Regular cardiac myocyte (primary cell): ENCODE measurements at places on chromosomes 13 and 19. TPM values are rescaled to one million over a fixed set of nuclear protein-coding genes. Genes with fewer than 3 reads are reported as not detected.

CGB8 gene
- not detected in 2 replicates for total RNA-seq

OVOL3 gene
- total RNA-seq: not detected in 2 replicates

GTF2F2 gene
- 23.4 and 25.1 TPM in 2 replicates for total RNA-seq

LYPD5 gene
- 0.19 and 2.8 TPM in 2 replicates for total RNA-seq

TEX29 gene
- 0.38 TPM in 1 of 2 replicates, not detected in the other for total RNA-seq

TNFSF13B gene
- 2.3 and 6.2 TPM in 2 replicates for total RNA-seq

DYRK1B gene
- total RNA-seq: 5.0 and 8.2 TPM in 2 replicates

ARRDC5 gene
- total RNA-seq: under 0.01 TPM in 1 of 2 replicates, not detected in the other

NCR1 gene
- total RNA-seq: not detected in 2 replicates

PDE4C gene
- 4.2 and 28.8 TPM in 2 replicates for total RNA-seq

SLC7A9 gene
- total RNA-seq: under 0.01 and 0.19 TPM in 2 replicates

FSD1 gene
- total RNA-seq: 4.5 and 12.8 TPM in 2 replicates

IGFL3 gene
- total RNA-seq: 0.28 TPM in 1 of 2 replicates, not detected in the other

KLK14 gene
- total RNA-seq: not detected in 2 replicates

LIM2 gene
- total RNA-seq: not detected in 2 replicates

LILRB2 gene
- not detected in 2 replicates for total RNA-seq

NLRP9 gene
- not detected in 2 replicates for total RNA-seq

ONECUT3 gene
- total RNA-seq: not detected in 2 replicates

RYR1 gene
- total RNA-seq: under 0.01 and 1.1 TPM in 2 replicates

ZNF737 gene
- total RNA-seq: 8.2 and 20.6 TPM in 2 replicates

IGFL2 gene
- 1.1 TPM in 1 of 2 replicates, not detected in the other for total RNA-seq

CEACAM4 gene
- not detected in 2 replicates for total RNA-seq

SWSAP1 gene
- total RNA-seq: under 0.01 and 0.58 TPM in 2 replicates

NOVA2 gene
- total RNA-seq: under 0.01 TPM in 2 replicates

FARP1 gene
- 18.6 and 27.2 TPM in 2 replicates for total RNA-seq

TMEM272 gene
- total RNA-seq: not detected in 2 replicates

SELENOV gene
- total RNA-seq: not detected in 2 replicates

ETHE1 gene
- 75.3 and 94.1 TPM in 2 replicates for total RNA-seq

PSG6 gene
- total RNA-seq: 0.85 TPM in 1 of 2 replicates, not detected in the other

KIR2DL3 gene
- total RNA-seq: not detected in 2 replicates

ERF gene
- 18.6 and 23.2 TPM in 2 replicates for total RNA-seq

S1PR4 gene
- total RNA-seq: not detected in 2 replicates

CACNG8 gene
- 0.56 and 1.5 TPM in 2 replicates for total RNA-seq

OXGR1 gene
- total RNA-seq: not detected in 2 replicates

C19orf67 gene
- 0.56 TPM in 1 of 2 replicates, not detected in the other for total RNA-seq

PEAK3 gene
- not detected in 2 replicates for total RNA-seq

DNAJB1 gene
- 50.2 and 73.2 TPM in 2 replicates for total RNA-seq

FAM216B gene
- not detected in 2 replicates for total RNA-seq

CDX2 gene
- not detected in 2 replicates for total RNA-seq

PIAS4 gene
- 11.6 and 13.8 TPM in 2 replicates for total RNA-seq

ZNF524 gene
- total RNA-seq: 5.6 and 8.2 TPM in 2 replicates

TGFBR3L gene
- 1.7 and 3.1 TPM in 2 replicates for total RNA-seq

CYP2F1 gene
- under 0.01 TPM in 1 of 2 replicates, not detected in the other for total RNA-seq

ZNF625 gene
- 15.9 and 18.6 TPM in 2 replicates for total RNA-seq

APOC4 gene
- total RNA-seq: not detected in 2 replicates

HSPB6 gene
- total RNA-seq: 36.4 and 96.1 TPM in 2 replicates

ZDHHC20 gene
- total RNA-seq: 126 and 154 TPM in 2 replicates

ZNF112 gene
- total RNA-seq: 7.1 and 9.9 TPM in 2 replicates

APOC1 gene
- total RNA-seq: 1.3 and 3.4 TPM in 2 replicates

C13orf46 gene
- 0.28 and 0.38 TPM in 2 replicates for total RNA-seq

LGALS14 gene
- not detected in 2 replicates for total RNA-seq

CYP4F3 gene
- total RNA-seq: not detected in 2 replicates
